ENCODE measurements at places on chromosomes 3 and 15.

GRCh38 chr3:53643757-53644156 is 149.3 kb downstream of the CACNA1D start:
- DNase-seq: no peak

GRCh38 chr15:83695901-83696425 is 42.0 kb downstream of the ADAMTSL3 start:
- no peak for DNase-seq

DNA sequence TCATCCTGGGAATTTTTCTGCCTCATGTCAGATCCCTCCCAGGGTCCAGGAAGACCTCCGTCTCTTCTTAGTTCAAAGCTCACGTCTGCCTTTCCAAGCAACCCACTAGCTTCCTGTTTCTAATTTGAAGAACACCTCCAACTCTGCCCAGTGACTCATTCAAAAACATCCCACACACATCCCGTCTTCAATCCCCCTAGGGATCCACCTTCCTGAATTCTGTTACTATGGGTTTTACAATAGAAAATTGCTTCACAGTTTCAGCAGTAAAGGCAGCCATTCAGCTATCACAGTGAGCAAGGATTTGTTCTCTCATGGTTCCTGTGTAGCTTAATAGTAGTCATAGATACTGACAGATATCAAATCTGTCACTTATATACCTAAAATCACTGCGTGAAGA is 308.3 kb upstream of the CCDC54 start:
- DNase-seq: no peak

DNA sequence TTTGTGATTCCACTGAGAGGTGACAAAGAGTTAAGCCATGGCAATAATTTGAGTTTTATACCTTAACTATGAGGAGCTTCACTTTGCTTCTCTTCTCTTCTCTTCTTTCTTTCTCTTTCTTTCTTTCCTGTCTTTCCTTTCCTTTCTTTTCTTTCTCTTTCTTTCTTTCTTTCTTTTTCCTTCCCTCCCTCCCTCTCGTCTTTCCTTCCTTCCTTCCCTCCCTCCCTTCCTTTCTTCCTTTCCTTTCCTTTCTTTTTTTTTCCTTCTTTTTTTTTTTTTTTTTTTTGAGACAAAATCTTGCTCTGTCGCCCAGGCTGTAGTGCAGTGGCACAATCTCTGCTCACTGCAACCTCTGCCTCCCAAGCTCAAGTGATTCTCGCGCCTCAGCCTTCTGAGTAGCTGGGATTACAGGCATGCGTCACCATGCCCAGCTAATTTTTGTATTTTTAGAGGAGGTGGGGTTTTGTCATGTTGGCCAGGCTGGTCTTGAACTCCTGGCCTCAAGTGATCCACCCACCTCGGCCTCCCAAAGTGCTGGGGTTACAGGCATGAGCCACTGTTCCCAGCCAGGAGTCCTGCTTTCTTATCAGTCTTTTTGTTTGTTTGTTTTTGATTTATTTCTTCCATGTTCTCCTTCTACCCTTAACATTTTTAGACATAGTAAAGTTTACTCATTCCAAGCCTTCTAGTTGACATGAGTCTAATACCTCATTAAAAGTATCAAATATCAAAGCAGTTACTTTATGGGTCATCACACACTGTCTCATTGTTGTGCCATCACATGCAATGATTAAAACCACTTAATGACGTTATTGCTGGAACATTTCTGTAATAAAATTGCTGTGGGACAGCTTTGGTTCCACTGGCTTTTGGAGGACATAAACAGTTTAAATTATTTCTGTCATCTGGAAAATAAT is 29.9 kb downstream of the SLC49A4 start:
- DNase-seq: no peak

DNA sequence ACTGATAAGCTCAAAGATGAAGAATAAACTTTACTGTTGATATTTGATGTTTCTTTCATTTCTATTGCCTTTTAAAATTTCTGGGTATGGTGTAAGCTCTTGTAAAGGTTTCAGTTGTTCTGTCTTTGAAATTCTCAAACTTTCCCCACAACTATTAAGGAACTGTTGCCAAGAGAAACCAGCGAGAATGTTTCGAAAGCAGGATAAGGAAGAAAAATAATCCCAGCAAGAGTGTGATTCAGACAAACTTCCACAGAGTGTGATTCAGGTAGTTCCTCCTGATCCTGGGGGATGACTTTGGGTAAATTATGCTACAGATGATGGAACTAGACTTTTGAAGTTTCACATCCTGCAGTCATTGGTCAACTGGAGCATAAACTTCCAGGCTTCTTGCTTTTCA is 632.0 kb downstream of the NSUN3 start:
- DNase-seq: no peak
